Forelimb muscle (tissue), 1 donor: ENCODE measurements at places on chromosomes 5 and 9. TPM values are rescaled to one million over a fixed set of nuclear protein-coding genes. Genes with fewer than 3 reads are reported as not detected.

The ZBTB5 gene
- 14.8 TPM for polyA plus RNA-seq

The RASEF gene
- 0.43 TPM for polyA plus RNA-seq

The C1QTNF2 gene
- polyA plus RNA-seq = 19.8 TPM

The OMD gene
- polyA plus RNA-seq = 3.5 TPM

The SH3RF2 gene
- 9.3 TPM for polyA plus RNA-seq

The PRDM9 gene
- not detected for polyA plus RNA-seq

The PHF24 gene
- 0.09 TPM for polyA plus RNA-seq

The C9orf50 gene
- polyA plus RNA-seq = 0.23 TPM

The SPRY4 gene
- 48.7 TPM for polyA plus RNA-seq

The LHX3 gene
- not detected for polyA plus RNA-seq

The NSUN2 gene
- polyA plus RNA-seq = 37.9 TPM

The FAM78A gene
- polyA plus RNA-seq = 36.4 TPM

The KIF20A gene
- 17.3 TPM for polyA plus RNA-seq

The TRIM23 gene
- polyA plus RNA-seq = 19.2 TPM

The LEAP2 gene
- 2.2 TPM for polyA plus RNA-seq

The SNX2 gene
- 44.7 TPM for polyA plus RNA-seq

The GRXCR2 gene
- not detected for polyA plus RNA-seq

The F2RL2 gene
- 0.63 TPM for polyA plus RNA-seq

The SPACA9 gene
- 2.3 TPM for polyA plus RNA-seq

The FYB1 gene
- polyA plus RNA-seq = 1.7 TPM

The FOXD4L6 gene
- not detected for polyA plus RNA-seq

The BRINP1 gene
- polyA plus RNA-seq = 0.11 TPM

The SLC25A2 gene
- polyA plus RNA-seq = 0.10 TPM

The RNF130 gene
- 36.5 TPM for polyA plus RNA-seq
